ENCODE measurements at places on chromosomes 2 and 18.

DNA sequence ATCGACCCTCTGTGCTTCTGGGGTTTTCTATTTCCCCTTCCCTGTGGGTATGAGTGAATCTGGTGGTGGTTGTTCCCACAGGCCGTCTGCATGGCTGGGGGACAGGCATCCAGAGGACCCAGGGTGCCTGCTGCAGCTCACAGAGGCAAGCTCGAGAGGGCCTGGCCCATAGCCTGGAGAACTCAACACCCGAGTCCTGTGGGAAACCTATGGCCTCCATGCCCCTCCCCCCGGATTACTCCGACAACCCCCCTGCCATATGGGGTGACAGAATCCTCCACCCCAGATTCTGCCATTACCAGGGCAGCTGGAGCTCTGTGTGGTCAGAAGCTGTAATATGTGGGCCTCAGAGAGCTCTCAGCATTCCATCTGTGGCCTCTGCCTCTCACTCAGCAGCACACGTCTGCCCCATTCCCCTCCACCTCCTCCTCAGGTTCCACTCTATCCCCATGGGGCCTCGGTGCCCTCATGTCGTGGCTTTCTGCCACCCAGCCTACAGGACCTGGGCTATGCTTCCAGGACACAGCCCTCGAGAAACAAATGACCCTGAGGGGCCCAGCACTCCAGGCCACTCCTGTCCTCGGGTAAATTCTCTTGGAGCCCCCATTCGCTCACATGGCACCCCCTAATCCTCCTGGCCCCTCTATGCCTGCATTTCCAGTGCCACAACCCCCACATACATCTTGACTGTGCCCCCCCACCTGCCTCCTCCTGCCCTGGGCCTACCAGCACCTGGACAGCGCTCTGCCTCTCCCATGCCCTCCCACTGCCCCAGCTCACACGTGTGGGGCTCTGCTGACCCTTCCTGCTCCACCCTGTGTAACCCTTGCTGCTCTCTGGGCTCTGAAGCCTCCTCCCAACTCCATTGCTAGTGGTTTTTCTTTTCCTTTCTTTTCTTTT, 3.6 kb downstream of the MZT2A start:
- no peak for DNase-seq

- no peak for DNase-seq
Observed at GRCh38 chr2:133458280-133458679, 110.0 kb downstream of the NCKAP5 start.

DNA sequence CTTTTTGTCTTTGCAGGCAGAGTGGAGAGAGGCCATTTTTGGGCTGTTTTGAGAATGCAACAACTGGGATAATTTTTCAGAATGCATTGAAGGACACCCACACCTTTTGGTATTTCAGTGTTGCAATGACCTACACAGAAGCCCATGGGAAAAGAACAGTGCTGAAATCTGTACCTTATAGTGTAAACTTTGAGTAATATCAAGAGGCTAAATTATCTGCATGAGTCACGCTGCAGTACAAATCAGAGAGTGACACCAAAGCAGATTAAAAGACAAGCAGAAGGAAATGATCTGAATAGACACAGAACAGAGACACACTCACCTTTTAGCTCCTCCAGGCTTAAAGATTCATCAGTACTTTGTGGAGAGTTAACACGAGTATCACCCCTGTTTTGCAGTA, 265.3 kb downstream of the PAX3 start:
- no peak for DNase-seq

GRCh38 chr2:51825823-51826222, 793.9 kb upstream of the NRXN1 start:
- no peak for DNase-seq

GRCh38 chr2:112881217-112881985, 29.6 kb upstream of the IL37 start:
- DNase-seq = peak; percentile 18

DNA sequence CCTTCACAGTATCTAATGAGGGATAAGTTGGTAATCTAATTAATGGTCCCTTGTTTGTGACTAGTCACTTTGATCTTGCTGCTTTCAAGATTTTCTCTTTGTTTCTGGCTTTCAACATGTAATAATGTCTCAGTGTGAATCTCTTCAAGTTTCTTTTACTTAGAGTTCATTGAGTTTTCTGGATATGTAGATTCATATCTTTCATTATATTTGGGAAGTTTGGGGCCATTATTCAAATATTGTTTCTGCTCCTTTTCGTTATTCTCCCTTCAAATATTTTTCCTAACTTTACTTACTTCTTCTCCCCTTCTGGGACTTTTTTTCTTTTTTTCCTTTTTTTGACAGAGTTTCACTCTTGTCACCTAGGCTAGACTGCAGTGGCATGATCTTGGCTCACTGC, 21.1 kb upstream of the NAPG start:
- DNase-seq = no peak

GRCh38 chr2:3651691-3652648, 6.0 kb upstream of the ALLC start:
- peak; percentile 66 for DNase-seq

DNA sequence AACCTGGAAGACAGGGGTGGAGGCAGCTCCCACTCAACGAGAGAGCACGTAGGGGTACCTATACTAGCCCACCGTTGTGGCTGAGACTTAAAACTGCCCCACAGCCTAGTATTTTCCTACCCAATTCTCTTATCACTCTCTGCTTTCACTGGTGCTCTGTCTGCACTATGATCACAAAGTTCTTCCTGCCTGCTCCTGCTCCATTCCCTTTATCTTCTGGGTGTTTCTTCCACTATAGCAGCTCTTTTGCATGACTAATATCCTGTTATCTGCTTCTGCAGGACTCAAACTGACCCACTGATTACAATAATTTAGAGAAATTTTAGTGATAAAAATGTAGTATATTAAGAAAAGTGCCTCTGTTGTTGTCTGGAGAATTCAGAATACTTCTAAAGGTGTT, 184.8 kb downstream of the LRP1B start:
- no peak for DNase-seq

DNA sequence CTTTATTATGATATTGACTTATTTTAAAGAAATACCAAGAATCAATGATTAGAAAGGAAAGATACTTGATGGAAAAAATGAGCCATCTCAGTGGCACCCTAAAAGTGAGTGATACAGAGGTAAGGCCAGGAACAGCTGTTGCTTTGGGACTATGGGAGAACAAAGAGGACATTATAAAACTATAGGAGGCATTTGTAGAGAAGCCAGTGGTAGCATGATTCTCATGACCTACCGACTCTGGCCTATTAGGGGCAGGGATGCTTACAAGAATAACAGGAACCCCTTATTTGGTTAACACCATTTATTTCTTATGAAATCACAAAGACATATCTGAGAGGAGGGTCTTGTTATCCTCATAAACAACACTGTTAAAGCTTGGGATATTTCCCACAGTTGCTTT, 162.2 kb downstream of the RIT2 start:
- DNase-seq = no peak

- no peak for DNase-seq
Observed at GRCh38 chr2:223026357-223027110, 25.5 kb upstream of the KCNE4 start.

GRCh38 chr2:237434866-237435311, 20.9 kb upstream of the COL6A3 start:
- DNase-seq = peak; percentile 29

DNA sequence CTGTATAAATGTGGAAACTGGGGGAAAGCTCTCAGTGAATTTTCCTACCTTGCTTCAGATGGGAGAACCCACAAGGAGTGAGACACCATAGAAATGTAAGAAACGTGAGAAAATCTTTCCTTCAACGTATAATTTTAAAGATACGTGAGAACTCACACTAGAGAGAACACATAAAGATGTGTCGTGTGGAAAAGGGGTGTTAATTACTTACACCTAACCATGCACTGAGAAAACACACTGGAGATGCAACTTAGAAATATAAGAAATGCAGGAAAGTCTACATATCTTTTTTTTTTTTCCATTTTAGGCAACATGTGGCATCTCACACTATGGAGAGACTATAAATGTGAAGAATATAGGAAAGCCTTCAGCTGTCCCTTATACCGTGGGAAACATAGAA, 352.9 kb upstream of the NETO1 start:
- DNase-seq = no peak

- DNase-seq = no peak
Observed at GRCh38 chr2:102063941-102064678, 72.3 kb downstream of the IL1R2 start.

- no peak for DNase-seq
Observed at GRCh38 chr2:4909346-4910009, 782.7 kb upstream of the SOX11 start.

DNA sequence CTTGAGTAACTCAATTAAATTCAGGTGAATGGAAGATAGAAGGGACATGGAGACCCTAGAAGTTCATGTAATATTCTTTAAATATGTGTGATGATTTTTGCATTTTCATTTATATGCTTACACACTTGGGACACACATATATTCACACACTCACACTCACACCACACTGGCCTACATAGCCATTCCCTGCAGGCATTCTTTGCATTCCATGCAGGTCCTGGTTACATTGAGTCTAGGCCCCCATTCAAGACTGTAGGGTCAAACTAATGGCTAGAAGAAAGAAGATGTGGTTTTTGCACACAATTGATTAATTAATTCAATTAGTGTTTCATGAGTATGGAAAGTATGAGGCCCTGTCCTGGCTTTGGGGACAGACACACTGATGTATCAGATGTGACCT, 249.4 kb downstream of the HNMT start:
- no peak for DNase-seq

GRCh38 chr2:211766689-211767088, 771.9 kb downstream of the ERBB4 start:
- no peak for DNase-seq

- DNase-seq = no peak
Observed at GRCh38 chr2:31314761-31315160, 80.8 kb downstream of the EHD3 start.

Data from anterior cingulate cortex (tissue), 58 donors.